Fibroblast of skin of left quadriceps (primary cell): ENCODE measurements at places on chromosomes 7 and 10.

DNA sequence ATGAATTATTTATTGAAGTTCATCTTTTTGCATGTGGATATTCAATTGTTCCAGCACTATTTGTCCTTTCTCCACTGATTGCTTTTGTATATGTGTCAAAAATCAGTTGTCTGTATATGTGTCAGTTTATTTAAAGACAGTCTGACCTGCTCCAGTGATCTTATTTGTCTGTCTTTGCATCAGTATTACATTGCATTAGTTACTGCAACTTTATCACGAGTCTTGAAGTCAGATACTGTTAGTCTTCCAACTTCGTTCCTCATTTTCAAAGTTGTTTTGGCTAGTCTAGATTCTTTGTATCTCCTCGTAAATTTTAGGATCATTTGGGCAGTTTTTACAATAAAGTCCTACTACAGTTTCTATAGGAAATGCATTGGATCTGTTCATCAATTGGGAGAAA is 166.4 kb downstream of the CELF2 start:
- no peak for DNase-seq

- no peak for DNase-seq
These were observed 59.2 kb downstream of the CDHR3 start for GRCh38 chr7:106022193-106022821.

GRCh38 chr7:98569691-98570337 is 47.3 kb upstream of the NPTX2 start:
- DNase-seq, result no peak

DNA sequence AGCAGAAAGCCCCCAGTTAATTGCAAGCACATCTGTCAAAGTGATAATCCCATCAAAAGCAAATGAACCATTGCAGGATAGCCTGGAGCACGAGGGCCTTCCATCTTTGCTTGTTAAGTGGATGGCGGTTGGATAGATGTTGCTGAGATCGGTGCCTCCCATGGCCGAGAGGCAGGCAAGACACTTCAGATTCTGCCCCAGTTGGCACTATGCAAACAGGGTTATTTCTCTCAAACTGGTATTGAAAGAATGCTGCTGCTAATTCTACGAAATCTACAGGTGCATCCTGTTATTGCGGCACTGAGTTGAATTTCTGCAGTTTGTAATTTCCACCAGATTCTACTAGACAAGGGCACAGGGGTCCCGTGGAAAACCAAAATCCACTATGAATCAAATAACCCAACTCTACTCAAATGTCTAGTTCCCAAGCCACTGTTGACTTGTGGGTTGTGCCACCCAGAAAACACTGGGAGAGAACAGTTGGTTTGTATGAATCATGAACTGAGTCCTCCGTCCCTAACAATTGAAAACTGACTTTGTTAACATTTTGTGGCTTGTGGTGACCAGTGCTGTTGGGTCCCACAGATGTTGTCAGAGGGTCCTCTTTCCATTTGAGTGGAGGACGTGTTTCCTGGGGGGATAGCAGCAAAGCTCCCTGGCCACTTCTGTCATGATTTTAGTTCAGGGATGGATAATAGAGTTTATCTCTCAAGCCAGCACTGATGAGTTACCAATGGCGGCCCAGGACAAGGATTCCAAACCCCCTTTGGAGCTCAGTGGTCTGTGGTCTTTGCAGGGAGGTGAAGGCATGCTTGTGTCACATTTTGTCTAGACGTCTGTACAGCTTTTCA is 7.1 kb upstream of the IL2RA start:
- DNase-seq, result no peak

- DNase-seq, result no peak
These were observed 3.8 kb upstream of the GTF2IRD1 start for GRCh38 chr7:74449809-74450397.

- DNase-seq, result no peak
These were observed 106.1 kb downstream of the PPP1R3A start for GRCh38 chr7:113812591-113813255.

DNA sequence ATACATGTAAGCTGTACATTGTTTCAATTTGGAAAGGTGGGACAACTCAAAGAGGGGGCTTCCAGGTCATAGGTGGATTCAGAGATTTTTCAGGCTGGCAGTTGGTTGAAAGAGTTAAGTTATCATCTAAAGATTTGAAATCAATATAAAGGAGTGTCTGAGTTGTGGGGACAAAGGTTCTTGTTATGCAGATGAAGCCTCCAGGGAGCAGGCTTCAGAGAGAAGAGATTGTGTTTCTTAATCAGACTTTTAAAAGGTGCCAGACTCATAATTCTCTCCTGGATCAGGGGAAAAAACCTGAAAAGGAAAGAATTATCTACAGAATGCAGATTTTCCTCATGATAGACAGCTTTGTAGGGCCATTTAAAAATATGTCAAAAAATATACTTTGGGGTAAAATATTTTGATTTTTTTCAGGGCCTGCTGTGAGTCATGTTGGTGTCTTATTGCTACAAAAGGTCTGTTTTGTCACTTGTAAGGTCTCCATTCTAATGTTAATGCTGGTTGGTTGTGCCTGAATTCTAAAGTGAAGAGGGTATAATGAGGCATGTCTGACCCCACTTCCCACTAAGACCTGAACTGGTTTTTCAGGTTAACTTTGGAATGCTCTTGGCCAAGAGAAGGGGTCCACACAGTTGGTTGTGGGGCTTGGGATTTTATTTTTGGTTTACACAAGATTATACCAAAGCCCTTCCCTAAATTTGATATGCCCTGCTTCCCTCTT is 52.7 kb upstream of the PRSS1 start:
- DNase-seq, result no peak

- DNase-seq, result no peak
These were observed 214.1 kb downstream of the HERPUD2 start for GRCh38 chr7:35480806-35481205.

GRCh38 chr7:18468795-18469194 is 26.8 kb upstream of the HDAC9 start:
- DNase-seq, result no peak

- DNase-seq, result no peak
These were observed 8.1 kb downstream of the PRPS1L1 start for GRCh38 chr7:18019555-18019954.

- DNase-seq, result no peak
These were observed 12.3 kb downstream of the GOLGA7B start for GRCh38 chr10:97861924-97862323.

DNA sequence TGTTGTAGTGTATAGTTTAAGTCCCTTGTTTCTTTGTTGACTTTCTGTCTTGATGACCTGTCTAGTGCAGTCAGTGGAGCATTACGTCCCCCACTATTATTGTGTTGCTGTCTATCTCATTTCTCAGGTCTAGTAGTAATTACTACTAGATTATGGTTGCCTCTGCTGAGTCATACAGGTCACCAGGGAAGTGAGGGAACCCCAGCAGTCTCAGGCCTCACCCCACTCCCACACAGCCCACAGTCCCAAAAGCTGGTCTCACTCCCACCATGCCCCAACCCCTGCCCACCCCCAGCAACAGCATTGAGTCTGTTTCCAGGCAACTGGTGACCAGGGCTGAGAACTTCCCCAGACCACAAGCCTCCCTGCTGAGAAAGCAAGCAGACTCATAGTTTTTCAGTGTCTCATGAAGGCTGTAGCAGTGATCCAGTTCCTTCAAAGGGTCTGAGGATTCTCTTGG is 88.0 kb downstream of the PLXDC2 start:
- peak; percentile 29 for DNase-seq

- no peak for DNase-seq
These were observed 23.4 kb upstream of the ARHGAP12 start for GRCh38 chr10:31952066-31952465.

DNA sequence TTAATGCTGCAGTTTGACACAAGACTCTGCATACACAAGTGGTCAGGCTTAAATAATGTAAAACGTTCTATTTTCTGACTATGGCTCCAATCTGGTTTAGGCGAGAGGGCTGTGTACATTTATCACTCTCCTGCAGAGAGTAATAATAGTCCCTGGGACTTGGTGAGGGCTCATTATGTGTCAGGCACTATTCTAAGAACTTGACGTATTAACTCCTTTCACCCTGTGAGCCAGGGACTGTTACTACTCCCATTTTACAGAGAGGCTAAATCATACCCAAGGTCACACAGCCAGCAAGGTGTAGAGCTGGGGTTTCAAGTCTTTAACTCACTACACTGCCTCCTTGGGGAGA is 187.2 kb upstream of the LYZL2 start:
- no peak for DNase-seq

DNA sequence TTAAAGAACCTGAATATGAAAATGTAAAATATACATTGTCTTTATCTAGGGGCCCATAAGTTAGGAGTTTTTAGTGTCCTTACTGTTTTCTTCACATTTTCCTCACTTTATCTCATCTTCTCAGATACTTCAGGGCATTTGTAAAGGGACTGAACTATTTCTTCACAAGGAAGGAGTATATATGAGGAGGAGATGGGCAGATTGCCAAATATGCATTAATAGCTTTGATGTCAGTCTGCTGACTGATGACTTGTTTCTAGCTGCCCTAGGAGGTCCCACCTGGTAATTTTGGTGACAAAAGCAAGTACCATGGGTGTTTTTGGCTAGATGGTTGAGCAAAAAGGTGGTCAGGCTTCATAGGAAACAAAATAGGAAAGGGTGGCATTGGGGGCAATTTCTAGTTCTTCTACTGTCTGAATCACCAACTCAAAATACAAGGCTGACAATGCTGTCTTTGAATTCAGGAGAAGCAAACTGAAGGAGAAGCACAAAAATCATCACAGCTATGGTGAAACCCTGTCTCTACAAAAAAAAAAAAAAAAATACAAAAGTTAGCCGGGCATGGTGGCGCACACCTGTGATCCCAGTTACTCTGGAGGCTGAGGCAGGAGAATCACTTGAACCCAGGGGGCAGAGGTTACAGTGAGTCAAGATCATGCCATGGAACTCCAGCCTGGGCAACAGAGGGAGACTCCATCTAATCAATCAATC is 10.4 kb upstream of the STRIP2 start:
- no peak for DNase-seq

GRCh38 chr7:23394488-23395171 is 75.7 kb downstream of the IGF2BP3 start:
- DNase-seq, result no peak

DNA sequence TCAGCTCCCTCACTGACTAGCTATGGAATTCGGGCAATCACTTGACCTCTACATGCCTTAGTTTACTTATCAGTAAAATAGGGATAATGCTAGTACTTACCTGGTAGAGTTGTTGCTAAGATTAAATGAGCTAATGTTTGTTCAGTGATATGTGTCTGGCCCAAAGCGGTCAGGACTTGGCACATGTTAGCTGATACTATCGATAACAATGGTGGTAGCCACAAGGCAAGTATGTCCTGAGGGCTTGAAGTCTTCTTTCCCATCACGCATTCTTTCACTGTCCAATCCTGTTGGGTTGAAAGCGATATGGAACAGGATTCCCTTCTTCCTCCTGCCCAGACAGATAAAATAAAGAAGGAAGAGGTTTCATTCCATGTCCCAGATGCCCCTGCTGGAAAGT is 25.5 kb upstream of the MXI1 start:
- DNase-seq, result no peak

GRCh38 chr7:106839511-106839910 is 25.6 kb upstream of the PIK3CG start:
- DNase-seq, result no peak

DNA sequence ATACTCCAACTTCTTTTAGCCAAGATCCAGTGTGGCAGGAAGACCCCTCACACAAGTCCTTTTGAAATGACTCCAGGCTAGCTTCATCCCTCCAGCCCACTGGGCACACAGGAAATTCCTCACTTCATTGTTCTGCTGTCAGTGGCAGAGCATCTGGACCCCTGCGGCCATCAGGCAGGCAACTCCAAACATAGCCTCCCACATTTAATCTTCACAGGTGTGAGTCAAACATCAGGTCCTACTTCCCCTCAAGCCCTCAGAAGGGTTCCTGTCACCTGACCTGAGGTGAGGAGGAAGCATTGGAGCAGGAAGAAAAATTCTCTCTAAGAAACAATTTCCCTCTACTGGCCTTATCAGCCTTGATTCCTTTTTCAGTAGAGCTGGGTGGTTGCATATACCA is 51.1 kb upstream of the C1GALT1 start:
- DNase-seq, result no peak
